ENCODE measurements at places on chromosomes 12 and 14. TPM values are rescaled to one million over a fixed set of nuclear protein-coding genes. Genes with fewer than 3 reads are reported as not detected.
A peak's percentile ranks its signal among the peaks of the same experiment; 100 is the strongest.

DNA sequence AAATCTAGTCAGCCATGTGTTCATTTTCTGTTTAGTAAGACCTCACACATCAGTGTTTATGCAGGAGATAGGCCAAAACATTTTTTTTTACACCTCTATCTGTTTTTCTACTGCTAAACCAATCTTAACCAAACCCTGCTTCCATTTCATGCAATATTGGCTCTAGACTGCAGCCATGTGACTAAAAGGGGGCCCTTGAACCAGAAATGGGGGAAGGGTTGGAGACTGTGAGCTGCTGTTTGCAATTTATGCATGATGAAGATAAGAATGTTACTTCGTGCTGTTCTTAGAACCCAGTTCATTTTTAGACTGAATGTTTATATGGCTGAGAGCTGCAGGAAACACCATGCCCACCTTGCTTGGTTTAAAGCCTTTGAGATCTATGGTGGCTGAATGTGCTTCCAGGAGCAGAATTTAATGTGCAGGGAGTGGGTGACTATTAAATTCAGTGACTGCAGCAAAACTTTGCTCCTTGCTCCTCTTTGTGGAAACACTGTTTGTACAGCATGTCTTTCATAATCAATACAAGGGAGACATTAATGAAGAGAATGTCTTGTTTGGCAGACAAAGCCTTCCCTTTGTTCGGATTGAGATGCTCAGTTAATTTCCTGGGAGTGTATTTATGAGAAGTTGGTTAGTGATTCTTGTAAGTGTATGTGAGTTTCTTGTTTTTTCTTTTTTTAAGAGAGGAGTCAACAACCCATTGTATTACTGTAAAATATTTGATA lies 53.6 kb downstream of the CHST11 start:
- DNase-seq = no peak
- H3K4me1 ChIP-seq = peaks cover 25% of the 10 kb centered on the region
- no peak overlapping the region for H3K4me3 ChIP-seq
- H3K36me3 ChIP-seq = no peaks in the 10 kb centered on the region

DNA sequence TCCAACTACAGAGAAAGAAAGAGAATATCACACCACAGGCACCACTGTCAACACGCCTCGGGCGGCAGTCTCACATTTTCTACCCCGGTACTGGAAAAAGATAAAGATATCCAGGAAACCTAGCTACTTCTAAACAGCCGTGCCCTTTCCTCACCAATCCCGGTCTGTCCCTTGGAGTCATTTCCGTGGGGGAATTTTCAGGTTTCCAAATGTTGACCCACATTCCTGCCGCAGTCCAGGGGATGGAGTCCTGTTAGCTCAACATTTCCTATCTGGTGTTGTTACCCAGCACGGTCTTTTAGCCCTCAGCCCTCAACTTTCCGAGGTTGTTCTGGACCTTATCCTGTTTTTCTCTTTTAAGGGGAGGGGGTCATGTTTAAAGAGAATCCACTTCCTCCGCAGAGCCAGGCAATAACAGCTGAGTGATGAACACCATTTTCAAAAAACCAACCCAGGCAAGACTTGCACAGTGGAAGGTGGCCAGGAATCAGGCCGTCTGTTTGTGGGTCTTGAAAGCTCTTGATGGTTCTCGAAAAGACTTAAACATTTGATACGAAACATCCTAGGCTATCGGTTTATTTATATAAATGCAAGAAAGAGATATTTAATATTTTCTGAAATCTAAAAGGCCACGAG lies 4.6 kb downstream of the SSH1 start:
- peak overlapping the region; percentile 79 for H3K27ac ChIP-seq
- H3K27me3 ChIP-seq = no peaks in the 10 kb centered on the region
- H3K36me3 ChIP-seq = peaks cover 3% of the 10 kb centered on the region
- peaks cover 40% of the 10 kb centered on the region for H3K4me1 ChIP-seq

GRCh38 chr12:95673576-95673975 lies 117.0 kb downstream of the NTN4 start:
- no peaks in the 10 kb centered on the region for H3K4me1 ChIP-seq
- H3K27ac ChIP-seq = no peak overlapping the region
- H3K4me3 ChIP-seq = no peak overlapping the region
- no peak for DNase-seq
- no peaks in the 10 kb centered on the region for H3K27me3 ChIP-seq

- H3K27me3 ChIP-seq = no peaks in the 10 kb centered on the region
- no peaks in the 10 kb centered on the region for H3K4me1 ChIP-seq
- DNase-seq = no peak
- no peaks in the 10 kb centered on the region for H3K36me3 ChIP-seq
Observed at GRCh38 chr12:67876305-67876915, 112.8 kb upstream of the IFNG-AS1 start.

DNA sequence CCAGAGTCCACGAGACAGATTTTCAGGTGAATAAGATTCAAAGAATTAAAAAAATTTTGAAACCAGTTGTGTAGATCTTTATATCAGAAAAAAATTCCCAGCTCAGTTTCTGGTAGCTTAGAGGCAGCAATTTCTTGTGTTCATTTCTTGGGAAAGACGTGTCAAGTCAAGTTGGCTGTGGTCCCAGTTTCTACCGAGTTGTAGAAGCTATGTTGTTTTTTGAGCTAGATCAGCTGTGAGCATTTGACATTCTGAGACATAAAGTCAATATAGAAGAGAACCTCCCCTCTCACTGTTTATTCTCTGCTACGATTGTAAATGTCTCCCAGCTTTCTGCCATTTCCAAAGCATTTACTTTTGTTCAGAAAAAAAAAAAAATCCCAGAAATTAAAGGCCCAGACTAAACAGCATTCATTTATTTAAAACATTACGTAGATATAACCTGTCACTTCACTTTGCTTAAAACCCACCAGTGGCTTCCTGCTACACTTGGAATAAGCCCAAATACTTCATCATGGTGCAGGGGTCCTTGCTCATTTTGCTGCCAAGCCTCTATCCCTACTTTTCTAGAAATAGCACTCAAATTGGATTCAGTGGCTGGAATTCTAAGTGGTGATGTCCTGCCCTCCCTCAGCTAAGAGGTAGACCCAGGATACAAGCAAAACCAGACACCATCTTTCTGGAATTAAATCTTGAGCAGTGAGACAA lies 20.6 kb upstream of the PYGL start:
- no peak for DNase-seq
- no peak overlapping the region for H3K4me3 ChIP-seq
- H3K27me3 ChIP-seq = no peaks in the 10 kb centered on the region
- H3K4me1 ChIP-seq = no peaks in the 10 kb centered on the region
- H3K36me3 ChIP-seq = no peaks in the 10 kb centered on the region

GRCh38 chr12:87656311-87656710 lies 372.9 kb downstream of the C12orf50 start:
- H3K27me3 ChIP-seq = no peaks in the 10 kb centered on the region
- no peak overlapping the region for H3K27ac ChIP-seq
- no peak for DNase-seq
- no peak overlapping the region for H3K4me3 ChIP-seq
- no peaks in the 10 kb centered on the region for H3K36me3 ChIP-seq

GRCh38 chr14:29085546-29085945 lies 319.0 kb downstream of the FOXG1 start:
- no peak overlapping the region for H3K27ac ChIP-seq
- H3K4me1 ChIP-seq = no peaks in the 10 kb centered on the region
- no peak for DNase-seq
- no peaks in the 10 kb centered on the region for H3K27me3 ChIP-seq

DNA sequence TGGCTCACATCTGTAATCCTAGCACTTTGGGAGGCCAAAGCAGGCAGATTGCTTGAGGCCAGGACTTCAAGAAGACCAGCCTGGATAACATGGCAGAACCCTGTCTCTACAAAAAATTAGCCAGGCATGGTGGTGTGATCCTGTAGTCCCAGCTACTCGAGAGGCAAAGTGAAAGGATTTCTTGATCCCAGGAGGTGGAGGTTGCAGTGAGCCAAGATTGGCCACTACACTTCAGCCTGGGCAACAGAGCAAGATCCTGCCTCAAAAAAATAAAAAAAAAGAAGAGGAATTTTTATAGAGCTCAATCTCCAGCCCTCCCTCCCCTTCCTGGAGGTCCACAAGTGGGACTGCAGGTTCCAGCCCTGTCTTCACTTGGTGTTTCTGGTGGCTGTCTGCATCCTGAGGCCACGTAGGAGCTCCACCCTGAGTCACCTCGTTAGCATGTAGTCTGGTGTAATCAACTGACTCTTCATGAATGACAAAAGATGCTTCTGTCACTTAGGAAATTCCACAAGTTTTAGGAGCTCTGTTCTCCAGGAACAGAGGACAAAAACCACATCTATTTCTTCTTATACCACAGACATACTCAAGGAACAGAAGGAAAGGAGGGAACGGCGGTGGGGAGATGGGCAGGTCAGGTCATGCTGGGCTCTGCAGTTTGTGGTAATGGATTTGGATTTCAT lies 16.2 kb downstream of the CCDC62 start:
- no peak overlapping the region for H3K27ac ChIP-seq
- no peaks in the 10 kb centered on the region for H3K36me3 ChIP-seq

DNA sequence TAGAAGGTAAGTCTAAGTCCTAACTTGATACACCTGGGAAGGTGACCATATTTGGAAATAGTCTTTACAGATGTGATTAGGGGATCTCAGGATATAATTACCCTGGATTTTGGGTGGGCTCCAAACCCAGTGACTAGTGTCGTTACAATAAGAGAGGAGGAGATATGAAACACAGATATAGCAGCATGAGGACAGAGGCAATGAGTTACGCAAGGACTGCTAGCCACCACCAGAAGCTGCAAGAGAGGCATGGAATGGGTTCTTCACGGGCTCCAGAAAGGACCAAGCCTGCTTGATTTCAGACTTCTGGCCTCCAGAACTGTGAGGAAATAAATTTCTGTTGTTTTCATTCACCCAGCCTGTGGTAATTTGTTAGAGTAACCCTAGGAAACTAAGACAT lies 28.6 kb downstream of the FGFR1OP2 start:
- no peak for DNase-seq
- H3K27me3 ChIP-seq = no peaks in the 10 kb centered on the region
- no peaks in the 10 kb centered on the region for H3K4me1 ChIP-seq
- H3K27ac ChIP-seq = no peak overlapping the region

DNA sequence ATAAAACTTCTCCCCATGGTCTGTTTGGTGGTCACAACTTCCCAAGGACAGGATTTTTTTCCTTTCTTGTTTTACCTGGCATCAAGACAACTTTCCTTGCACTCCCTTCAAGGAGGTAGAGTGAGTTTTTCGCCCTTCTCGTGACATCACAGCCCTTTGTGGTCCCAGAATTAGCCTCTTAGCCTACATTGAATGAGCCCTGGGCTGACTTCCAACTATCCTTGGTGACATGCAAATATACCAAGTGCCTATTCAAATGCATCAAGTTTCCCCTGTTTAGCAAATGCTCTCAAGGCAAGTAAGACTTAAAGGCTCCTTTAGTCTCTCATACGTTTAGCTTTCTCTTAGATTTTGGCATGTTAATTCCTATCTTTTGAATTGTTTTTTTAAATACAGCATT lies 36.6 kb downstream of the TC2N start:
- DNase-seq = peak; percentile 62
- H3K27me3 ChIP-seq = no peaks in the 10 kb centered on the region
- H3K4me3 ChIP-seq = no peak overlapping the region
- no peaks in the 10 kb centered on the region for H3K36me3 ChIP-seq
- H3K4me1 ChIP-seq = no peaks in the 10 kb centered on the region
- H3K27ac ChIP-seq = no peak overlapping the region

- no peaks in the 10 kb centered on the region for H3K4me1 ChIP-seq
- H3K4me3 ChIP-seq = no peak overlapping the region
- no peaks in the 10 kb centered on the region for H3K27me3 ChIP-seq
- no peaks in the 10 kb centered on the region for H3K36me3 ChIP-seq
Observed at GRCh38 chr14:23492618-23493272, 23.2 kb downstream of the NGDN start.

- no peak overlapping the region for H3K4me3 ChIP-seq
- DNase-seq = no peak
- H3K27me3 ChIP-seq = no peaks in the 10 kb centered on the region
Observed at GRCh38 chr12:112524676-112525425, 106.1 kb downstream of the PTPN11 start.

The PRB2 gene
- not detected for total RNA-seq

The CCDC88C gene
- total RNA-seq = 71.3 TPM

Measured in GM12878 (cell line).